Activated T-cell treated with anti-CD3 and anti-CD28 coated beads for 24 hours (primary cell): ENCODE measurements at places on chromosomes 11 and 22.

- no peak for DNase-seq
These were observed 471 bp upstream of the CEP126 start for GRCh38 chr11:101914341-101914737.

DNA sequence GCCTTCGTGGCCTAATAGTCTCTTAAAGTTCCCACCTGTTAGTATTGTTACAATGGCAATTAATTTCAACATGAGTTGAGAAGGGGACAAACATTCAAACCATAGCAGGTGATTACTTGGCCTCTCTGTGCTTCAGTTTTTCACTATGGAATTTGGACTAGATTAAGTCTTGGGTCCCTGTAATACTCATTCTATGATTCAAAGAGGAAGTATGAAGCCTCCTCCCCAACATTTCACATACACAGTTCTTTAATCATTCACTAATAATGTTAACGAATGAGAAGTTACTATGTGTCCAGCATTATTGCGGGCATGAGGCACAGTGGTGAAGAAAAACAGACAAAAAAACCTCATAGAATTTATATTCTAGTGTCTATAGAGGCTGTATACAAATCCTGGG lies 19.9 kb upstream of the USP47 start:
- no peak for DNase-seq

GRCh38 chr11:112525844-112526590 lies 265.4 kb upstream of the PLET1 start:
- DNase-seq = no peak

- DNase-seq = no peak
These were observed 70.7 kb downstream of the EMSY start for GRCh38 chr11:76515494-76515893.

DNA sequence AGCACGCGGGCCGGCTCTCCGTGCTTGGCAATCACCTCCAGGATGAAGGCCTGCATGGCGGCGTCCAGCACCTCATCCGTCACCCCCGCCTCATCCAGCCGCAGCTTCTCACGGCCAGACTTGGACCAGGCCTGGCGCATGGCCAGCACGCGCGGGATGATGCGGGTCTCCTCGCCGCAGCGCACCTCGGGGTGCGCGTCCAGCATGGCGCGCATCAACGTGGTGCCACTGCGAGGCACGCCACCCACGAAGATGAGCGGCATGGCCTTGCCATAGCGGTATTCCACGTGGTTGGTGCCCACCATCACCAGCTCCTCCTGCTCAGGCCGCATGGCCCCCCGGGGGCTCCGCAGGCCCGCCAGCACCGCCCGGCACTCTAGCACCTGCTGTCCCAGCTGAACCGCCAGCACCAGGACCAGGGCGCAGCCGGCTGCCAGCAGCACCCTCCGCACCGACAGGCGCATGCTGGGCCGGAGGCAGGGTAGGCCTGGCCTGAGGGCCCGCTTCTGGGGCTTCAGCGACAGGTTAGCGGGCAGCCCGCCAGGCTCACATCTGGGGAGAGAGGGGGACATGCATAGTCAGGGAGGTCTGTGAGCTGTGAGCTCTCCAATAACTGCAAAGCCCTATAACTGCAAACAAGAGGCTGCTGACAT lies 29.0 kb upstream of the TFIP11 start:
- no peak for DNase-seq

DNA sequence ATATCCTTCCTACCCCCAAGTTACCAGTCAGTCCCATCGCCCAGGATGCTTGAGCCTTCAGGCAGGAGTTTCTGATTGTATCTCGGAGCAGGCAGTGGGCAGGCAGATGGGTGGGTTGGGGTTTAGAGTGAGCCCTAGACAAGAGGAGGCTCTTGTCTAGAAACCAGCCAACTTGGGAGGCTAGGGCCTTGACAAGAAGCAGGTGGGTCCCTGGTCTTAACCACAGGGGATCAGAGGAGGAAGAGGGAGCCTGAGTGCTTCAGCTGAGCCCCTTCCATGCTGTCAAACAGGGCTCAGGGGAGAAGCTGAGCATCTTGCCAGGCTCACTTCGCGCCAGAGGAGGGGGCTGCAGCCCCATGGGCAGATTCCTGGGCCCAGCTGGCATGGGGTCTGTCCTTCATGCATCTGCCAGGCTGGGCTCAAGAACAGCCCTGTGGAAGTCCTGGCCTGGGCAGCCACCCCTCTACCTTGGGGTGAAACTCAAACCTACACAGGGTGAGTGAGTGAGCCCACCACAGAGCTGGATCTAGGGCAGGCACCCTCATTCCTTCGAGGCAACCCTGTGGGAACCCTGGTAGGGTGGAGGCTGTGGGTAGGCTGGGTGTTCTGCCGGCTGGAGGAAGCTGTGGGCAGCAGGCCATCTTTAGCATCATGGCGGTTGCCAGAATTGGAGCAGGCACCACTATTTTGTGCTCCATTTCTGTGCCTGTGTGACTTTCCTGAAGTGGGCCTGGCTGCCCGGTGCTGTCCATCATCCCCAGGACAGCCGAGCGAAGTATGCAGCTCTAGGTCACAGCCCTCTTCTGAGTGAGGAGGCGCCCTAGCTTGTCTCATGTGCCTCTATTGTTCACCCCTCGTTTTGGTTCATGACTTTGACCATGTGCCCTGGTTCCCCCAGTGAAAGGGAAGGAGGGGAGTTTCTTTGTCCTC lies 108.1 kb downstream of the MORC2 start:
- no peak for DNase-seq

- no peak for DNase-seq
These were observed at the start of gene SCN2B for GRCh38 chr11:118175993-118176777. Gene SCN2B, minus strand, starts transcription at chr11:118176639. Its CDS starts 208 bp downstream, at chr11:118176431.

- no peak for DNase-seq
These were observed 7.4 kb downstream of the CD5 start for GRCh38 chr11:61109671-61110070.

GRCh38 chr11:9868641-9869040 lies 204.8 kb downstream of the SWAP70 start:
- no peak for DNase-seq

GRCh38 chr22:44175676-44176075 lies 5.0 kb upstream of the PARVG start:
- no peak for DNase-seq

- no peak for DNase-seq
These were observed 44.9 kb downstream of the CD82 start for GRCh38 chr11:44610186-44610955.

DNA sequence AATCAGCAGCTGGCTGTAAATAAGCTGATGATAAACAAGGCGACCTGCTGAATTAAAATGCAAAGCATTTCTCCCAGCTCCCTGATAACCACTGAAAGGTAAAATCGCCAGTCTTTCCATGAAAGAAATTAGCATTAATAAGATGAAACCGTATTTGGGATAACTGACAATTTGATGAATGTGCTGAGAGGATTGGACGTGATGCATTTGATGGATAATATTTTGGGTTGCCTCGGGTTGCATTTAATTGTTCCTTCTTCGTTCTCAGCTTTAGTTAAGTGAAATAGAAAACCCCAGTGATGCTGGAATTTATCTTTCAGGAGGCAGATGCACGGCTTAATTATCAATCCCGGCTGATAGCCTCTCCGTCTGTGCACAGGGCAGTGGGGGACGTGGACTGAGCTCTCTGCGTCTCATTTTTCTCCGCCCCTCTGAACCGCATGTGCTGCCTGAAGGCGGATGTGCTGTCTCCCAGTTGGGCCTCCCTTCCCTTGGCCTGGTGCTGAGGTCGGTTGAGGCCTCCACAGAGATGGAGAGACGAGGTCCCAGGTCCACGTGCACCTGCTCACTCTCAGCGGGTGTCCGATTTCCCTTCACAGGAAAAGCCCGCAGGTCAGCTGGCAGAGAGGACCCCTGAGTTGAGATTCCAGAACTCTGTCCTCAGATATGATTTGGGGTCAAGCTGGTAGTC lies 846.2 kb downstream of the BRD1 start:
- DNase-seq = no peak

GRCh38 chr11:40230821-40231220 lies 1228.6 kb downstream of the LRRC4C start:
- DNase-seq = no peak

DNA sequence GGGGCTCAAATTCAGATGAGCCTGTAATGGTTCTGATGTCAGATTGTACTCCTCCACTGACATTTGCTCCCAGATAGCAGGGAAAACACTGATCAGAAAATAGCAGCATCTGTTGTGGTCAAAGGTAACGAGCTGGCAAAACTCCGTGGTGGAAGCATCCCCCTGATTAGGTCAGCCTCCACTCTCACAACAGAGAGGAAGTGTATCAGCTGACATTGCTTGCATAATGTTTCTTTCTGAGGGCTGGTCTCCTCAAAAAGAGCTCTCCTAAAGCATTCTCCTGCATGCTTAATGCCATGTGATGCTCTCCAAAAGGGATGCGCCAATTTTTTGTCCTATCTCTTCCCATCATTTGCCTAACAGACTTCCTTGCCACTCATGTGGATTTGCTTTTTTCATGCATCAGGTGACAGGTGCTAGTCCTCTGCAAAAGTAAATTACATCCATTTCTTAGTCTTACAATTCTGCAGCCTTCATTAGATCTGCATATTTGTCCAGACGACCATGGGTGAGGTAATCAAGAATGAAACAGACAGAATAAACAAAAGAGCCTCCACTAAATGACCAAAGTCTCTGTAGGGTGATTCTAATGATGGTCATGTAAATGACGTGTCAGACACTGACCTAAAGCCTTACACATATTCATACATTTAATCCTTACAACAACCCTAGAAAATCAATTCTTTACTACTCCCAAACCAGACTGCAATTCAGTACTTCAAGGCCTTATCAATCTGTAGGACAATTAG lies 6.4 kb upstream of the TENM4 start:
- no peak for DNase-seq

DNA sequence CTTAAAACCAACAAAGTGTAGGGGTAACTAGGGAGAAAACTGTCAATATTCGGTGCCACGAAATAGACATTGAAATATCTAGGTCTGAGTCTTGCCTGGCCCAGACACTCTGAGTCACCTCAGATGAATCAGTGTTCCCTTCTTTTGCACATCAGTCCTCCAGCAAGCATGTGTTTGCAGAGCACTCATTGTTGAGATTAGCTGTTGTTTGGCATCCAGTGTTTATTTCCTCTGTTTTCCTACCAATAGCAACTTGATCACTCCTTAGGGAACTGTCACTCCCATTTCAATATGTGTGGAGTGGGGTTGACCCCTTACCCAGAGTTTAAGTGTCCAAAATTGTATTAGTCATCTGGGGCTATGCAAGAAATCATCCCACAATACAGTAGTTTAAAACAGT lies 4.7 kb upstream of the ASCC2 start:
- DNase-seq = no peak

GRCh38 chr11:134785660-134786284 lies 373.7 kb upstream of the B3GAT1 start:
- DNase-seq = no peak

GRCh38 chr11:131810541-131810940 lies 440.1 kb downstream of the NTM start:
- no peak for DNase-seq
